ENCODE measurements at places on chromosomes 4 and X. TPM values are rescaled to one million over a fixed set of nuclear protein-coding genes. Genes with fewer than 3 reads are reported as not detected.

- H3K36me3 ChIP-seq, result no peaks in the 10 kb centered on the region
Measured at GRCh38 chr4:120688791-120689190, 233.7 kb downstream of the PRDM5 start.

- H3K4me1 ChIP-seq, result no peaks in the 10 kb centered on the region
- DNase-seq, result no peak
- no peak overlapping the region for H3K27ac ChIP-seq
- no peak overlapping the region for H3K4me3 ChIP-seq
- no peaks in the 10 kb centered on the region for H3K27me3 ChIP-seq
- peaks cover 7% of the 10 kb centered on the region for H3K36me3 ChIP-seq
Measured at GRCh38 chr4:151679231-151679630, 81.6 kb downstream of the GATB start.

DNA sequence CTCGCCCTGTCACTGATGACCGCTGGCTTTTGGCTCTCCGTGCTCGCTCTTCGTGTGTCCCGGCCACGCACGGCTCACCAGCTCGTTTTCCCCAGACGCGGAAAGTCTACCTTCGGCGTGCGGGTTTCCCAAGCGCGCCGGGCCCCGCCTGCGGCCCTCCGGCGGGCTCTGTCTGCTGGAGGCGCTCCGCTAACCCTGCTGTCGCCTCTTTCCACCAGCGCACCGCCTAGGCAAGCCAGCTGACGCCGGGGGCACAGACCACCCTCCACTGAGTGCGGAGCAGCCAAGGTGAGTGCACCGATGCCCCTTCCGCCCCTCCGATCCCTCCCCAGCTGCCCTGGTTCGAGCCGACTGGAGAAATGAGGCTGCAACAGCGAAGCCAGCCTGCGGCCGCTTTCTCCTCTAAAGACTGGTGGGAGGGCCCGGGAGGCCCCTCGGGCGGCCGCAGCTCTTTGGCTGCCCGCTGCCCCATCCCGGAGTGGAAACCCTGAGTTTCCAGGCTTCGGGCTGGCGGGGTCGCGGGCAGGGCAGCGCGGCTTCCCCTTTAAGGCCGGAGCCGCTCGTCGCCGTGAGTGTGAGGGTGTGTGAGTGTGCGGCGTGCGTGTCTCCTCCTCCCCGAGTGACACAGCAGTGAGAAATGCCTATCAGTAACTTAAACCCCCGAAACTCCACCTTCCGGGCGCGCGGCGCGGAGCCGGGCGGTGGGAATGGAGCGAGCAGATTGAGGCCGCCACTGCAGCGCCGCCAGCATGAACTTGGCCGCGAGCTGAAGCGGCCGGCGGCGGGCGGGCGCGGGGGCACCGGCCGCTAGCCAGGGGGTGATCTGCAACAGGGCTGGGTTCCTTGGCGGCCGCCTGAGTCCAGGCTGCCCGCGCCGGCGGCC is at the start of gene MAMLD1:
TSS of gene MAMLD1 (plus strand) at position 719 of the 883 bp plus-strand sequence. CDS start 82,200 bp downstream, outside the sequence.
- peak; percentile 52 for DNase-seq
- H3K4me3 ChIP-seq, result peak within 1 kb of the TSS; percentile 56
- H3K27me3 ChIP-seq, result peaks cover 5% of the 10 kb centered on the region
- peak within 1 kb of the TSS; percentile 75 for H3K27ac ChIP-seq
- no peaks in the 10 kb centered on the region for H3K36me3 ChIP-seq

- H3K4me3 ChIP-seq, result peak within 1 kb of the TSS; percentile 94
- H3K4me1 ChIP-seq, result peaks cover 4% of the 10 kb centered on the region
- peak within 1 kb of the TSS; percentile 87 for H3K27ac ChIP-seq
- no peaks in the 10 kb centered on the region for H3K27me3 ChIP-seq
- DNase-seq, result peak; percentile 92
- no peaks in the 10 kb centered on the region for H3K36me3 ChIP-seq
Measured at GRCh38 chr4:109729718-109730618, at the start of gene PLA2G12A. Gene PLA2G12A, minus strand, starts transcription at chr4:109730070. Its CDS starts 261 bp downstream, at chr4:109729809.

DNA sequence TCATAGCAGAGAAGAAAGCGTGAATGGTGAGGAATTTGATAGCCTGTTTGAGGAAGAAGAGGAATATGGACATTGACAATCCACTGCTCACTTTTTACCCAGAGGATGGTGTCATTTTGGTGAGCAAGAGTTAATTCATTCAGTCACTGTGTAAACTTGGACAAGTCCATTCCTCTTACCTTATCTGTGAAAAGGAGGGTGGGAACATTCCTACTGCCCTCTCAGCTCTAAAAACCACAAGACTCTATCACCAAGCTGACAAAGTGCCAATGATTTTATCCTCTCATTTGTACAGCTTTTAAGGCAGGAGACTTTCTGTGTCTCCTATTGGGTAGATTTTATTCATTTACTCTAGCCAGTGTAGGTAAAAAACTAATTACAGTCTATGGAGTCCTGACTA is 103.8 kb downstream of the LUZP4 start:
- no peak overlapping the region for H3K4me3 ChIP-seq
- H3K36me3 ChIP-seq, result no peaks in the 10 kb centered on the region
- peaks cover 3% of the 10 kb centered on the region for H3K27me3 ChIP-seq
- no peak overlapping the region for H3K27ac ChIP-seq

- H3K27ac ChIP-seq, result no peak overlapping the region
- H3K36me3 ChIP-seq, result no peaks in the 10 kb centered on the region
- H3K4me1 ChIP-seq, result peaks cover 3% of the 10 kb centered on the region
- H3K27me3 ChIP-seq, result no peaks in the 10 kb centered on the region
- H3K4me3 ChIP-seq, result no peak overlapping the region
Measured at GRCh38 chr4:139791681-139792080, 126.1 kb downstream of the MGST2 start.

DNA sequence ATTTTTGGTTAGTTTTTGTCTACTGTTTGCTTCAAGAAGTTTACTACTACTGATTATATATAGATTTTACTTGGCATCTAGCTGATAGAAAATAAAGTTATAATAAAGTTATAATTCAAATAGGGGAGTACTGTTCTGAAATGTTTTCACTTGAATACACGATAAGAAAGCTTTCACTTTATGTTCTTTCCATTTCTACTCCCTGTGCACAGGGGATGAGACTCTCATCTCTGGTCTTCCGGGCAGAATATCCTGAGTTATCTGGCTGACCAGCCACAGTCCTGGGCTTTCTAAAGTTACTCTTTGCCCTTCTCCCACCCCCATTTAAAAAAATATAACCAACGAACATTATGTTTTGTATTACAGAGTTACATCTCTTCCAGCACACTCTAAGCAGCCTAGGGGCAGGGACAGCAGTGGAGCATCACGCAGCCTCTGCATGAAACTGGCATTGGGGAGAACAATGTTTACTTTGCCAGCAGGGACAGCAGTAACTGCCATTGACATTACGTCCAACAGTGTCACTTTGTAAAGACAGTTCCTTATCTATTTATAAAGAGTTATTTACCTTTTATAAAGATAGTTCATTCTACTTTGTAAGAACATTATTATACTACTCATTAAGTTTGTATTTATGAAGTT is 64.3 kb downstream of the METTL14 start:
- no peak overlapping the region for H3K4me3 ChIP-seq
- no peaks in the 10 kb centered on the region for H3K27me3 ChIP-seq
- no peaks in the 10 kb centered on the region for H3K4me1 ChIP-seq
- no peak overlapping the region for H3K27ac ChIP-seq
- no peaks in the 10 kb centered on the region for H3K36me3 ChIP-seq

- H3K4me1 ChIP-seq, result peaks cover 3% of the 10 kb centered on the region
- H3K27me3 ChIP-seq, result no peaks in the 10 kb centered on the region
- H3K4me3 ChIP-seq, result no peak overlapping the region
- no peak overlapping the region for H3K27ac ChIP-seq
- H3K36me3 ChIP-seq, result no peaks in the 10 kb centered on the region
- DNase-seq, result no peak
Measured at GRCh38 chr4:15774020-15774420, 4.1 kb upstream of the CD38 start.

DNA sequence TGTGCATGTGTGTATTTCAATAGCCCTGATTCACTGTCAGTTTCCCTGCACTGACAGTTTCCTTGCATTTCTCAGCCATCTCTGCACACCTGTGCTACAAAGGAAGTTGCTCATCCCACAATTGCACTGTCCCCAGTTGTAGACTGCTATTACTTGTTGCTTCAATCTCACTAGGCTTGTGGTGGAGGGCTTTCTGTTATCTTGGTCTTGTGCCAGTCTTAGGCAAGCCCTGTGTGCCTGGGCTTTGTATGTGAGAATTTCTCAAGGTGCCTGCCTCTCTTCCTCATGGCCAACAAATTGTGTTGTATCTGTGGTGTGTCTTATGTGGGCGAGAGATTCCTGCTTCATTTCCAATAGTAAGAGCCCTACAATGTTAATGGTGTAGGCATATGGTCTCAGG is 467.4 kb downstream of the GRIA2 start:
- H3K27ac ChIP-seq, result no peak overlapping the region
- no peaks in the 10 kb centered on the region for H3K36me3 ChIP-seq
- DNase-seq, result no peak
- no peaks in the 10 kb centered on the region for H3K27me3 ChIP-seq
- no peak overlapping the region for H3K4me3 ChIP-seq

- no peaks in the 10 kb centered on the region for H3K36me3 ChIP-seq
- H3K4me3 ChIP-seq, result no peak overlapping the region
- H3K4me1 ChIP-seq, result no peaks in the 10 kb centered on the region
- no peaks in the 10 kb centered on the region for H3K27me3 ChIP-seq
Measured at GRCh38 chr4:171441300-171441941, 371.8 kb upstream of the GALNTL6 start.

DNA sequence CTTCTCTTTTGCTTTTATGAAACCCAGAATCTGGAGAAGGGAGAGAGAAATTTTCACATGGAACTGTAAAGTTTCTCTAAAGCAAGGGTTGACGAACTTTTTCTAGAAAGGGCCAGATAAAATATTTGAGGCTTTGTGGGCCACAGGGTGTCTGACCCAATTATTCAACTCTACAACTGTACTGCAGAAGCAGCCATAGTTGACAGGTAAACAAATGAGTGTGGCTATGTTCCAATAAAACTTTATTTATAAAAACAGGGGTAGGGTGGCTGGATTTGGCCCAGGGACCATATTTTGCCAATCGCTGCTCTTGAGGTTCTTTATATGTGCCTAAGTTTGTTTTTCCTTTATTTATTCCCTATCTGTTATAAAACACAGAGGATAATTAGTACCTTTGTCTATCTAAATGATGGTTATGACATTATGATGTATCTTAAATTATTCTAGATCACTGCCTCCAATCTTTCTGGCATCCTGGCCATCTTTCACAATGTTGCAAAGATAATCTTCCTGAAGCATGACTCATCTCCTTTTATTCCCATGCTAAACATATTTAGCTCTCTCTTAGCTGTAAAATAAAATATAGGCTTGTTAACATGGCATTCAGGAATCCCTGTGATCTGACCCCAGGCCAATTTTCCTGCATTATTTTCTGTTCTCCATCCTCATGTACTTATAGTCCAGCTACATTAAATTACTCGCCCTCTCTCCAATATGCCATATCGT is 106.8 kb upstream of the CBLL2 start:
- H3K4me1 ChIP-seq, result no peaks in the 10 kb centered on the region
- no peak for DNase-seq
- H3K36me3 ChIP-seq, result no peaks in the 10 kb centered on the region
- H3K27ac ChIP-seq, result no peak overlapping the region
- no peak overlapping the region for H3K4me3 ChIP-seq
- H3K27me3 ChIP-seq, result no peaks in the 10 kb centered on the region

- H3K4me3 ChIP-seq, result no peak overlapping the region
- no peaks in the 10 kb centered on the region for H3K27me3 ChIP-seq
- H3K4me1 ChIP-seq, result peaks cover 9% of the 10 kb centered on the region
- H3K36me3 ChIP-seq, result no peaks in the 10 kb centered on the region
Measured at GRCh38 chr4:85953651-85954018, 406.2 kb downstream of the MAPK10 start.

- H3K27ac ChIP-seq, result no peak overlapping the region
- H3K27me3 ChIP-seq, result no peaks in the 10 kb centered on the region
- H3K36me3 ChIP-seq, result no peaks in the 10 kb centered on the region
- no peak overlapping the region for H3K4me3 ChIP-seq
Measured at GRCh38 chr4:181897935-181898334, 345.3 kb upstream of the TENM3 start.

DNA sequence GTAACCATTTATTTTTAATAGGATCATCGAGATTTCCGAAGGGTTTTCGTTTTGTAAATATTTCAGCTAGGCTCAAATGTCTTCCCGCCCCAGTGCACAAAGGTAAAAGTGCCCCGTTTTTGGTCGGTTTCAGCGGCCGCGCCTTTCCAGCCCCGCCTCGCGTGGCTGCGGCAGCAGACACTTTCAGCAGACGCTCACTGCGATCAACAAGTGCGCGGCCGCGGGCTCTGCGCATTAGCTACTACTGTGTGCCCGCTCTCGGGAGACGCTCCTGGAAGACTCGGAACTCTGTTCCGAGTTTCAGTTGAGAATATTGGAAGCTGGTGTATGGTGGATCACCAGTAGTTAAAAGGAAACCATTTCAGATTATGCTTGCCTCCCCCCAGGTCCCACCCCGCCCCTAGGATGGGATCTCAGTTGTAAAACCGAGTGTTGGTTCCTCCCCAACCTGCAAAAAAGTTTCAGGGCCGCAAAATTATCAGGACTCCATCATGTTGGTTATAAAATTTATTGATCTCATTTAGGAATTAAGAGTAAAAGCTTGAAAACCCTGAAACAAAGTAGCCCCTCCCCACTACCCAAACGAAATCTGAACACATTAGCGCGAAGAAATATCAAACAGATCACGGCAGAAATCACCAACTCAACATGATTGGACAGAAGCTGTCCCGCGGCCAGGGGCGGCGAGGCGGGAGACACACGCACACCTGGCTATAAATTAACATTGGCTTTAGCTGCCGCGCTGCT is 2.2 kb downstream of the SOX3 start:
- no peaks in the 10 kb centered on the region for H3K36me3 ChIP-seq
- no peak for DNase-seq
- H3K4me3 ChIP-seq, result no peak overlapping the region
- no peak overlapping the region for H3K27ac ChIP-seq
- peaks cover 42% of the 10 kb centered on the region for H3K27me3 ChIP-seq
- no peaks in the 10 kb centered on the region for H3K4me1 ChIP-seq

DNA sequence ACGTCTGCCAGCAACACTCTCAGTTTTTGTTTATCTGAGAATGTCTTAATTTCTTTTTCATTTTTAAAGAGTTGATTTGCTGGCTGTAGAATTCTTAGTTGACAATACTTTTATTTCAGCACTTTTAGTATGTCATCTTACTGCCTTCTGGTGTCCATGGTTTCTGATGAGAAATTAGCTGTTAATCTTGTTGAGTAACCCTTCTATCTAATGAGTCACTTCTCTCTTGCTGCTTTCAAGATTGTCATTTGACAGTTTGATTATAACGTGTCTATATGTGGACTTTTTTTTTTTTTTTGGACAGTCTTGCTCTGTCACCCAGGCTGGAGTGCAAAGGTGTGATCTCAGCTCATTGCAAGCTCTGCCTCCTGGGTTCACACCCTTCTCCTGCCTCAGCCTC is 24.0 kb upstream of the TMEM255A start:
- no peaks in the 10 kb centered on the region for H3K27me3 ChIP-seq
- no peak overlapping the region for H3K27ac ChIP-seq
- H3K36me3 ChIP-seq, result no peaks in the 10 kb centered on the region

GRCh38 chr4:48175328-48175727 is 41.3 kb upstream of the TXK start:
- no peaks in the 10 kb centered on the region for H3K36me3 ChIP-seq
- DNase-seq, result no peak
- H3K4me1 ChIP-seq, result no peaks in the 10 kb centered on the region
- no peak overlapping the region for H3K4me3 ChIP-seq
- H3K27ac ChIP-seq, result no peak overlapping the region

HSFX4 gene
- not detected for total RNA-seq

EGFL6 gene
- total RNA-seq, result not detected
